Left colon (tissue), 2 donors: ENCODE measurements at places on chromosomes 5 and 9. TPM values are rescaled to one million over a fixed set of nuclear protein-coding genes. Genes with fewer than 3 reads are reported as not detected.
A peak's percentile ranks its signal among the peaks of the same experiment; 100 is the strongest.

The SPDL1 gene
- total RNA-seq, result 7.1 TPM

GRCh38 chr9:123483191-123483803 is 127.3 kb downstream of the CRB2 start:
- no peak for DNase-seq

The GZMA gene
- 17.6 TPM for total RNA-seq

The FGF10 gene
- total RNA-seq, result 3.5 TPM

DNA sequence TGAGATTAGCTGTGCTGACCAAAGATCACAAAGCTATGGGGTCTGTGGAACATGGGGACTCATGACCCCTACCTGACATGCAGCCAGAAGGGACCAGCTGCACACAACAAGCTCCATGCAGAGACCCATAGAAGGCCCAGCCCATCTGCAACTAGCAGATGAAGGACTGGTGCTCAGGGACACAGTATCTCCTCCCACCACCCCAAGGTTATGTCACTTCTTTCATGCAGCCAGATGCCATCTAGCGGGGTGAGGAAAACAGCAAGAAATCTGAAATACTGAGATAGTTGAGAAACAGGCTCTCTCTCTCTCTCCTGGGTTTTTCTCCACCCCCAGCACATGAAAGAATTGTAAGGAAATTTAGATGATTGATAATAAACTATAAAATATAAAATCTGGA is 161.3 kb upstream of the DAPK1 start:
- no peak for DNase-seq

DNA sequence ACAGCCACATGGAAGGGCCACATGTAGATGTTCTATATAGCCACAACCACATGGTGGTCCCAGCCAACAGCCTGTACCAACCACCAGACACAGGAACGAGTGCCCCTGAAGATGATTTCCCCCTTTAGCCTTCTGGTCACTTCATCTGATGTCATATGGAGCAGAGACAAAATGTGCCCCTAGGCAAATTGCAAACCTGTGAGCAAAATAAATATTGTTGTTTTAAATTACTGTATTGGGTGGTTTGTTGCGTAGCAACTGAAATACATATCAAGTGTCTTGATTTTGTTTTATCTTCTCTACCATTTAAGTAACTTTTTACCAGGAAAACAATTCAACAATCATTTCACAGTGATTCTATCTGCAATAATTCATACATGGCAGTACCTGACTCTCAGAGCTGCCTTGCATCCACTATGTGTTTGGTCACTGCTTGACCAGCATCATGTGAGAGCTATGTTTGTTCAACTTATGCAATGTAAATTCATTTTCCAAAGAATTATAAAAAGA is 142.5 kb upstream of the VLDLR start:
- DNase-seq, result no peak

DNA sequence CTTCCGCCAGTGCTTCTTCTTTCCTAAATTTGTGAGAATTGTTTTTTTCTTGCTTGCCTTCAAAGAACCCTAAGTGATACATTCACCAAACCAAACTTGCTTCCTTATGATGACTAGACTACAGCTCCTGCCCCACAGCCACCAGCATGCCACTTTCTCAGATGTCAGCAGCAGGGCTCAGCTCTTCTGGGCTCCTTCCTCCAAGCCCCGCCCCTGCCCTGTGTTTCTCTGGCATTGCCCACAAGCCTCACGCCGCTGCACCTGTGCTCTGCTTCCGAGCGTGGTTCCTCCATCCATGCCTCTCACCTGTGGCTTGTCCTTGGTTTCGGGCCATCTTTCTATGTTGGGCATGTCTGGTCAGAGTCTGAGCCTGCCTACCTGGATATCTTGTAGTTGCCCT is 10.6 kb downstream of the UNC5A start:
- DNase-seq, result no peak

GRCh38 chr5:168449166-168449565 is 37.1 kb upstream of the RARS1 start:
- no peak for DNase-seq

DNA sequence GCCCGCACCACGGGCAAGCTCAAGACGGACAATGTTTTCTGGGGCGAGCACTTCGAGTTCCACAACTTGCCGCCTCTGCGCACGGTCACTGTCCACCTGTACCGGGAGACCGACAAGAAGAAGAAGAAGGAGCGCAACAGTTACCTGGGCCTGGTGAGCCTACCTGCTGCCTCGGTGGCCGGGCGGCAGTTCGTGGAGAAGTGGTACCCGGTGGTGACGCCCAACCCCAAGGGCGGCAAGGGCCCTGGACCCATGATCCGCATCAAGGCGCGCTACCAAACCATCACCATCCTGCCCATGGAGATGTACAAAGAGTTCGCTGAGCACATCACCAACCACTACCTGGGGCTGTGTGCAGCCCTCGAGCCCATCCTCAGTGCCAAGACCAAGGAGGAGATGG is 108.6 kb downstream of the DAB2IP start:
- no peak for DNase-seq

DNA sequence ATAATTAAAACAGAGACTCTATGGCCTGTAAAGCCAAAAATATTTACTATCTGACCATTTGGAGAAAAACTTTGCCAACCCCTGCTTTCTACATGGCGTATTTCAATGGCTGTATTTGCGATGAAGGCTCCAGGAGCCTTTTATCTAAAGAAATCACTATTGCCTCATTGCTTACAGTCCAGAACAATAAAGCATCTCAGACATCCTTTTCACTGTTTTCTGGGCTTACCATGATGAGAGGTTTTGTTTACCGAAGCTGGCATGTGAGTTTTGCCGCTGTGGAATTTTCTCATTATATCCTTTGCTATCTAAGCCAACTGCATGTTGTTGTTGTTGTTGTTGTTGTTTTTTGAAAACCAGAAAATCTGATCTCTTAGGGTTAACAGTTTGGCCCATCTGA is 13.9 kb downstream of the PALM2AKAP2 start:
- no peak for DNase-seq

GRCh38 chr5:78482948-78483347 is 122.5 kb downstream of the SCAMP1 start:
- DNase-seq, result peak; percentile 14

DNA sequence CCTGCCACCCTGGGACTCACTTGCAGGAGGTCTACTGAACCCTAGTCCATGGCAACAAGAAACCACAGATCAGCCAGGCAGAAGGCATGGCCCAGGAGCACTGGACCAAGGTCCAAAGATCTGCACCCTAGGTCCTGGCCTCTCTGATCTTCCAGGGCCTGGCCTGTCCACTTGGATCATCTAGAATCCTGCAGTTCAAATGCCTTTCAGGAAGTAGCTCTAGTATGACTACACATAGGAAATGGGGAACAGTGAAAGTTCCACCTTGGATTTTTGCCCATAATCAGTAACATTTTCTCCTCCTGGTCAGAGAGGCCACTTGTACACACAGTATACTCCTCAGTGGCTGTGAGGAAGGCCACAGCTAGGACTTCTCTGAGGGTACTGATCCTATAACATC is 11.5 kb downstream of the ANXA6 start:
- no peak for DNase-seq

DNA sequence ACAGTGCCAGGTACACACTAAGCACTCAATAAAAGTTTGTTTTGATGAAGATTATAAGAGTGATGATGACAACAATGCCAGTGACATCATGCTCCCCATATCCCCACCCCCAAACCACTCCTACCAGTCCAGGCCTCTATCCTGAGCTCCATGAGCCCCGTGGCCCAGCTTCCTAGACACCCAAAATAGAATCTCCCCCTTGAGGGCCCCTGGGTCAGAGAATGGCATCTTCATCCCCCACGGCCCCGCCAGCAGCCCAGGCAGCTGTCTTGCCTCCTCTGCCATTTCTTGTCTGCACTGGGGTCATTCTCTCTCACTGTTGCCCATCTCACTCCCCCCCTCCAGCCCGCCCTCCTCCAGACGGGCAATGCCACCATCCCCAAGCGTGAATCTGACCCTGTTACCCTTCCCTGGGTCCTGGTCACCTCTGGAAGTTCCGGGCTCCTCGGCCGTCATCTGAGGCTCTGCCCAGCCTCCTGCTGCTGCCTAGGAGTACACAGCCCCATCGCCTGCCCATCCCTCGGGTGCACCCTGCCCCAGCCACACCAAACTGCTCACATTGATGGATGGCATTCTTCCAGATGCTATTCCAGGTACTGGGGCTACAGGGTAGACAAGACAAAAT is 76.8 kb upstream of the LMX1B start:
- DNase-seq, result no peak

DNA sequence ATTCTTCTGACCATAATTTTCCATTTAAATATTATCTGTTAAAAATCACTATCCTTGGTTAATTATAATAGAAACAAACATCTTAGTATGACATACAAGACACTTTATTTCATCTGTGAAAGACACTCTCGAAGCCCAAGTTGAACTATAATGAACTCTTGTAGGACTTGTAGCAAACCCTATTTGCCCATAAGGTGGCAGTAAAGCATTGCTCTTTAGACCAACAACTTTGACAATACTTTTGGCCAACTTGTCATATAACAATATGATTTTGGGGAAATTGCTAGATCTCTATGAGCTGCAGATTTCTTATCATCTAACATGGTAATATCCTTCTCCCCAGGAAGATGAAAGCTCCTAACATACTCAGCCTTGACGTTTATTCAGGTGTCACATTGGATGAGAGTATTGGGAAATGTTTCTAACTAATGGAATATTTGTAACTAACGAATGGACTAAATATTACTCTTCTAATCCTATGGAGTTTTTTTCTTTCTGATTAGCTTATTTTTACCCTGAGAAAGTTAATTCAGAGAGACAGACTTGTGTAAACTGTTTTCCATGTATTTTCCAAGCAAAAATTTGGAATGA is 11.0 kb downstream of the SPINK14 start:
- DNase-seq, result no peak

DNA sequence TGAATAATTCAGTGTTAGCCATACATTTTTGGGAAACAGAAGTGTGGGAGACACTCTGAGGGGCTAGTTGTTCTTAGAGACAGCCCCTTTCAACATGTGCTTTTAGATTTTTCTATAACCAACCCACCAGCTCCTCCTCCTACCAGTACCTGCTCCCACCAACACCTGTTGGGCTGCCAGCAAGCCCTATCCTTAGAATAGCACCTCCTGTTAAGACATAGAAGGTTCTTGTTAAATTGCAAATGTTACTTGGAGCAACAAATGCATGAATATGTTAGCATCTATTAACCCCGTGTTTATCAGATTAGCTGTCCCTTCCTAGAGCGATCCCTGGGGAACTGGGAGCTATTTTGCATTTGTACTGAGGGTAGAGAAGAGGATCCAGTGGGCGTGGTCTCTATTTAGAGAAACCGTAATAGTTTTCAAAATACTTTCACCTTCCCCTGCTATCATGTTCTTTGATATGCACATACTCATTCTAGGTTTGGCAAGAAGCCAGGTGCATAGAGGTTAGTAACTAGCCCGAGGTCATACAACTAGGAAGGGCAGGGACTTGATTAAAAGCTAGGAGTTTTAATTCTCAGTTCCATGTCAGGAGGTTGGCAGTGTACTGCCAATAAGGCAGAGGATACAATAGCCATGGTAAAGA is 334.4 kb downstream of the KCTD16 start:
- no peak for DNase-seq

DNA sequence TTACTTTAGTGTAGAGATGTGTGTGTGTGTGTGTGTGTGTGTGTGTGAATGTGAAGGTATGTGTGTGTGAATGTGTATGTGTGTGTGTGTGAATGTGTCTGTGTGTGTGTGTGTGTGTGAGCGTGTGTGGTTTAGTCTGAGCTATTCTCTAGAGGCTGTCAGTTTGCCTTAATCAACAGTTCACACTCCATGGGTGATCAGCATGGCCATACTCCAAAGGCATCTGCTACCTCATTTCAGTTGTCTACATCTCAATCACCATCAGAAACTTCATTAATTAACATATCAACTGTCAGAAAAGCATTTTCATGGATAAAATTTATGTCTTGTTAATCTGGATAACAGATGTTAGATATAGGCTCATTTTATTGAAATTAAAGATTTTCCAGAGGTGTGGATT is 103.1 kb upstream of the PTPN3 start:
- no peak for DNase-seq
